SJSA1 (cell line): ENCODE measurements at places on chromosomes 5 and 9. TPM values are rescaled to one million over a fixed set of nuclear protein-coding genes. Genes with fewer than 3 reads are reported as not detected.

The C1QTNF3 gene
- 0.24 TPM in 1 of 2 replicates, not detected in the other for total RNA-seq

The TMEM171 gene
- total RNA-seq: 4.5 and 8.4 TPM in 2 replicates

The FST gene
- total RNA-seq: 7.3 and 11.5 TPM in 2 replicates

GRCh38 chr5:22070186-22070728 is 782.9 kb downstream of the CDH12 start:
- no peak overlapping the region for H3K27ac ChIP-seq
- H3K4me1 ChIP-seq: no peaks in the 10 kb centered on the region
- DNase-seq: no peak
- H3K36me3 ChIP-seq: no peaks in the 10 kb centered on the region
- no peaks in the 10 kb centered on the region for H3K27me3 ChIP-seq
- H3K4me3 ChIP-seq: no peak overlapping the region

DNA sequence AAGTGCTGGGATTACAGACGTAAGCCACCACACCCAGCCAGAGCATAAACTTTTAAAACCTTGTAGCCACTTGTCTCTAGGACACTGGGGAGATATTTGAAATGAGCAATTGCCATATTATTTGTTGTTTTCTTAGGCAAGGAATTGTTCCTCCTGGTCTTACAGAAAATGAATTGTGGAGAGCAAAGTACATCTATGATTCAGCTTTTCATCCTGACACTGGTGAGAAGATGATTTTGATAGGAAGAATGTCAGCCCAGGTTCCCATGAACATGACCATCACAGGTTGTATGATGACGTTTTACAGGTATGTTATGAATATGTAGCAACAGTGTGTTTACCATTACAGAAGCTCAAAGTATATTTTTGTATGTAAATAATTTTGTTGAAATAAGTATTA is 30.5 kb downstream of the SFXN1 start:
- DNase-seq: no peak
- no peaks in the 10 kb centered on the region for H3K4me1 ChIP-seq
- no peak overlapping the region for H3K4me3 ChIP-seq
- no peak overlapping the region for H3K27ac ChIP-seq
- no peaks in the 10 kb centered on the region for H3K27me3 ChIP-seq

DNA sequence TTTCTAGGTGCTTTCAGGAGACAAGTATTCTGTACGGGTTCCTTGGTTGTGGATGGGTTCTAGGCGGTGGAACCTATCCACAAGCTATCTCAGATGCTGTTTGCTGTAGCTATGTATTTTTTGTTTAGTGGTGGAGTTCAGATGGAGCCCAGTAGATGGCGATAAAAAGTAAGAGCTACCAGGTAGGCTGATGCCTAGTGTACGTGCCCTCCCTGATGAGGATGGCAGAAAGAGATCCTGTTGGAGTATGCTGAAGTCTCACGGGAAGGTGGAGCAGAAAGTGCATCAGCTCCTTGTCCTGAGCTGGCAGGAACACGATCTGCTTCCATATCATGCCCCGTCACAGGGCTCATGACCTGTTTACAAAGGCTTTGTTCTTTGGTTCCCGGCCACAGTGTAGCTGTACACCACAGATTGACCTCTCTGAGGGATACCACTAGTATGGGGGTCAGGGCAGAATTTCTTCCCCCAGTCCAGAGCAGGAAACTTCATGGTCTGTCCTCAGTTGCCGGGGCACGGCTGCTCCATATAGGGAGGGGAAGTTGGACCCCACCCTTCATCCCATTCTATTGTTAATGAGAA is 12.6 kb upstream of the UGT3A2 start:
- peaks cover 12% of the 10 kb centered on the region for H3K27me3 ChIP-seq
- H3K36me3 ChIP-seq: no peaks in the 10 kb centered on the region
- DNase-seq: peak; percentile 22
- no peaks in the 10 kb centered on the region for H3K4me1 ChIP-seq

- H3K27ac ChIP-seq: no peak overlapping the region
- no peak for DNase-seq
- no peaks in the 10 kb centered on the region for H3K4me1 ChIP-seq
- no peak overlapping the region for H3K4me3 ChIP-seq
- H3K27me3 ChIP-seq: no peaks in the 10 kb centered on the region
- H3K36me3 ChIP-seq: no peaks in the 10 kb centered on the region
Measured at GRCh38 chr9:34694811-34695210, 3.7 kb upstream of the CCL19 start.

The PDZD2 gene
- total RNA-seq: 0.16 TPM in 1 of 2 replicates, not detected in the other

The TMOD1 gene
- not detected in 2 replicates for total RNA-seq
